Glutamatergic neuron (in vitro differentiated cells): ENCODE measurements at places on chromosomes 6 and 20.

DNA sequence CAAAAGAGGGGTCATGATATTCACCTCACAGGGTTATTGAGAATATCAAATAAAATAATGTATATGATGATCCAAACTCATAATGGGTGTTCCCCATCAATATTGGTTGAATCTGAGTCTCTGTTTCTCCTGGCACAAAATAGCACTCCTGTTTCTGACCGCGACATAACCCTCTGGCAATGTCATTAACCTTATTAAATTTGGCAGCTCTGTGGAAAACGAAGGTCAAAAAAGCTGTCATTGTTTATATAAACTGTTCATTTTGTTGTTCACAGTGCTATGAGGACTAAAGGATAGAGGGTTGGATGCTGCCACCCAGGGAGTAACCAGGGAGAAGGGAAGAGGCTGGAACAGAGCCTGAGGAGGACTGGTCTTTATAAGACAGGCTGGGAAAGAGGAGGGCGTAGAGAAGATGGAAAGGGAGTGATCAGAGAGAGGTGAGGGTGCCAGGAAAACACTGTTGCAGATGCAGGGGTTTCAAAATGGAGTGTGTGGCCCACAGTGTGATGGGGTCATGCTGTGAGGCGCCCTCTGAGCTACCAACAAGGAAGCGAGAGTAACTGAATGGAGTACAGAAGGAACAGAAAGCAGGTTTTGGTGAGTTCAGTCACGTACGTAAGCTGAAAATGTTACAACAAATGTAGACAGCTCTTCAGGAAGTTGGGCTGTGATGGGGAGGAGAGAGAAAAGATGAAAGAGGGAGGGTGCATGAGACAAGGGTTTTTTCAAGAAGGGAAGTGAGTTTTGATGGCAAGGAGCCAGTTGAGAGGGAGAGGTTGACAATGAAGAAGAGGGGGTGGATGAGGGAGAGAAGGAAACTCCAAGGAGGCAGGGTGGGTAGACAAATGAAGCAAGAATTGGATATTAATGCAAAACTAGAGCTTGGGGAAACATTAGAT lies 251.6 kb upstream of the TAB2 start:
- no peak for DNase-seq

GRCh38 chr20:13250251-13250650 lies 29.2 kb downstream of the ISM1 start:
- no peak for DNase-seq

DNA sequence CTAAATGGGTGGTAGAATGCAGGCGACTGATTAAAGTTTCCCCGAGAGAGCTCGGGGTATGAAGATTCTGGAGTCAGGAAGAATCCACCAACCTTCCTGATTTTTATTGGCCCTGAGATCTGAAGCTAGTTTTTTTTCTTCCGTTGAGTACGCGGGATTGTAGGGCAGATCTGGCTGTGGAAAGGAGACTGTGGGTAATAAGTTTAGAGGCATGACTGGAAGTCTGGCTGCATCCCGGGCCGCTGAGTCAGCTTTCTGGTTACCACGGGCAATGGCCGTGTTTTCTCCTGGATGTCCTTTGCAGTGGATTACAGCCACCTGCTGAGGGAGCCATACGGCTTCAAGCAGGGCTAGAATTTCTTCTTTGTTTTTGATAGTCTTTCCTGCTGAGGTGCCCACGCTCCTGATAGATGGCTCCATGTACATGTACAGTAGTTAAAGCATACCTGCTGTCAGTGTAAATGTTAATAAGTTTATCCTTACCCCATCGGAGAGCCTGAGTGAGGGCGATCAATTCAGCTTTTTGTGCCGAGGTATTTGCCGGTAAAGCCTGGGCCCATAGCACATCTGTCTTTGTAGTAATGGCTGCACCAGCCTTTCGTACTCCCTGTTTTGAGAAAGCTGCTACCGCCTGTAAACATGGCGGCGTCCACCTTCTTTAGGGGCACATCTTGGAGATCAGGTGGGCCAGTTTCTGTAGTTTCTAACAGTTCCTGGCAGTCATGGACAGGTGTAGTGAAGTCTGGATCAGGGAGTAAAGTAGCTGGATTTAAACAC lies 154.0 kb downstream of the TRIM27 start:
- DNase-seq = no peak

- DNase-seq = no peak
Measured at GRCh38 chr20:62309947-62310756, 7.4 kb downstream of the ADRM1 start.
